ENCODE measurements at places on chromosomes 1 and 21.
A peak's percentile ranks its signal among the peaks of the same experiment; 100 is the strongest.

DNA sequence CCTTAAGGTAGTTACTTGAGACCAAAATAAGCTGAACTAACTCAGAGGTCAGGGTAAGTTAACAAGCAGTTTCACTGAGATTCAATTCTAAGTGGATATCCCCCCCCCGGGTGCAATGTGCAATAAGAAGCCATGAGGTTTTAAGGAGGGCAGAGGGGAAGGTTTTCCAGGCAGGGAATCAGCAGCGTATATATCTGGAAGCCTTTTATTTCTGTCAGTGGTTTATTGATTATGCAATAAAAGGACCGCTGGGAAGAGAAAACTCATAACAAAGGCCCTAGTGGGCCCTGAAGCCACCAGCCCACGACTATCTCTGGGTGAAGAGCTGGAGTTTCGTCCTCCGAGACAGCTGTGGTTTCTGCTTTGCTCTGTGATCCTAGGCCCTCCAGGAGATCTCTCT lies 53.1 kb upstream of the CTPS1 start:
- peak overlapping the region; percentile 19 for H3K4me3 ChIP-seq
- no peaks in the 10 kb centered on the region for H3K27me3 ChIP-seq
- H3K27ac ChIP-seq: peak overlapping the region; percentile 17

- H3K27me3 ChIP-seq: no peaks in the 10 kb centered on the region
- no peaks in the 10 kb centered on the region for H3K4me1 ChIP-seq
- DNase-seq: no peak
These were observed 49.8 kb downstream of the GIPC2 start for GRCh38 chr1:78095593-78095992.

- DNase-seq: no peak
- H3K4me3 ChIP-seq: no peak overlapping the region
- H3K27me3 ChIP-seq: no peaks in the 10 kb centered on the region
- no peaks in the 10 kb centered on the region for H3K36me3 ChIP-seq
- H3K4me1 ChIP-seq: no peaks in the 10 kb centered on the region
- no peak overlapping the region for H3K27ac ChIP-seq
These were observed 364.0 kb downstream of the OLFM3 start for GRCh38 chr1:101632548-101633272.

DNA sequence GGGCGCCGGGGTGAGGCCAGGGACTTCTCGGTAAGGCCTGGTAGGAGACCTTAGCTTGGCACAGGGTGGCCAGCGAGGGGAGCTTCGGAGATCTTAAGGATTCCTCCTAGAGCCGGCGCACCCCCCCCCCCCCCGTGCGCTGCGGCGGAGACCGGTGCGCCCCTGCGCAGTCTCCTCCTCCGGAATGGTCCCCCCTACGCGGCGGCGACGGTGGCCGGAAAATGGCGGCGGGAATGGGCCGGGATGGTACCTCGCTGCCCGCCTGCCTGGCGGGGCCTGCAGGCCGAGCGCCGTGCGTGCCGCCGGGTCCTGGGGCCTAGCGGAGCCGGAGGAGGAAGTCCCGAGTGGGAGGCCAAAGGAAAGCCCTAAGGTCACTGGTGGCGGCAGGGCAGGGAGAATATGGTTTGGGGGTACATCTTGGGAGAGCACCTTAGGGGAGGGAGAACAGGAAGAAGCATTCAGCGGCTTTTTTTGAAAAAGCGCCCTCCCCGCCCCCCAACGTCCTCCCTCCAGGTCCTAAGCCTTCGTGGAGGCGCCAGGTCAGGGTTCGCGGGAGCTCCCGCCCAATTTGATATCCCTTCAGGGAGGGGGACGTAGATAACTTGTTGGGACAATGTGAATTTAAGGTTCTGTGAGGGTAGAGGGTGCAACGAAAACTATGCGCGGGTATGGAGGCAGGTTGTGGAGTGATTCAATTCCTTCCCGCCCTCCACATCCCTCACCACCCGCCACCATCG lies 429 bp downstream of the SRRM1 start:
- H3K4me3 ChIP-seq: peak overlapping the region; percentile 99
- peak; percentile 74 for DNase-seq
- H3K4me1 ChIP-seq: peaks cover 27% of the 10 kb centered on the region
- H3K27me3 ChIP-seq: no peaks in the 10 kb centered on the region

- no peaks in the 10 kb centered on the region for H3K27me3 ChIP-seq
- peaks cover 32% of the 10 kb centered on the region for H3K4me1 ChIP-seq
- H3K4me3 ChIP-seq: no peak overlapping the region
- no peak overlapping the region for H3K27ac ChIP-seq
- DNase-seq: no peak
- peaks cover 6% of the 10 kb centered on the region for H3K36me3 ChIP-seq
These were observed 8.6 kb downstream of the ZZZ3 start for GRCh38 chr1:77673716-77674355.

DNA sequence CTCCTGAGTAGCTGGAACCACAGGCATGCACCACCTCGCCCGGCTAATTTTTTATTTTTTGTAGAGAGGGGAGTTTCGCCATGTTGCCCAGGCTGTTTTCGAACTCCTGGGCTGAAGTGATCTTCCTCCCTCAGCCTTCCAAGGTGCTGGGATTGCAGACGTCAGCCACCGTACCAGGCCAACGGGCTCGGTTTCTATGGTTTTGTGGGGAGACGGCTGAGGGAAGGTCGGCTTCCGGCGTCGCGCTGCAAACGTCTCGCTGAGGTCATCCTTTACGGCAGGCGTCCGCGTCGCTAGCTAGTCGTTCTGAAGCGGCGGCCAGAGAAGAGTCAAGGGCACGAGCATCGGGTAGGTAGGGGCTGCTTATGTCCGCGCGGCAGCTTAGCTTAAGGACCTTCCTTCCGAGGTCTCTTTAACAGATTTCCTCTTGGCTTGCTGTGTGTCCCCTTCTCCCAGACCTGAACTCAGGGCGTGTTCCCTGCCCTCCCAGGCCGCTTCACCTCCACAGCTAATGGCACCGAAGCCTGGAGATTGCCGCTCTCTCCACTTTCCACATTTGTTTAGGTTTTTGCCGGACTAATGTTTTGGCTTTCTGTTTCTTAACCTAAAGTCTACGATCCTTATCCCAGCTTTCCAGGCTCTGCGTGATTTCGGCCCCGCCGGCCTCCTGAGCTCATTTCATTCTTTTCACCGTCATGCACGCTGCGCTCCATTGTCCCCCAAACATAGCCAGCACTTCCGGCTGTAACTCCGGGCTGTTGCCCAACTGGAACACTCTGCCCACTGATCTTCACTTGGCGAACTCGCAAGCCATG lies at the start of gene NDUFS5:
Gene NDUFS5 (plus strand): TSS at position 300 of the 815 bp plus-strand sequence. CDS start 2,375 bp downstream, outside the sequence.
- peak within 1 kb of the TSS; percentile 95 for H3K27ac ChIP-seq
- DNase-seq: peak; percentile 87
- peak within 1 kb of the TSS; percentile 96 for H3K4me3 ChIP-seq
- H3K27me3 ChIP-seq: no peaks in the 10 kb centered on the region
- H3K4me1 ChIP-seq: peaks cover 8% of the 10 kb centered on the region
- H3K36me3 ChIP-seq: peaks cover 10% of the 10 kb centered on the region

Measured in type B pancreatic cell (in vitro differentiated cells).